ENCODE measurements at places on chromosomes 11 and 22.
A peak's percentile ranks its signal among the peaks of the same experiment; 100 is the strongest.

- no peak for DNase-seq
Observed at GRCh38 chr11:44812971-44813370, 86.2 kb downstream of the TSPAN18 start.

- DNase-seq, result no peak
Observed at GRCh38 chr11:21411104-21411503, 741.7 kb downstream of the NELL1 start.

GRCh38 chr11:128783513-128783912 is 83.6 kb downstream of the KCNJ1 start:
- no peak for DNase-seq

- DNase-seq, result no peak
Observed at GRCh38 chr11:43508511-43508918, 149.8 kb downstream of the TTC17 start.

- no peak for DNase-seq
Observed at GRCh38 chr11:72828081-72828567, 13.9 kb downstream of the ATG16L2 start.

DNA sequence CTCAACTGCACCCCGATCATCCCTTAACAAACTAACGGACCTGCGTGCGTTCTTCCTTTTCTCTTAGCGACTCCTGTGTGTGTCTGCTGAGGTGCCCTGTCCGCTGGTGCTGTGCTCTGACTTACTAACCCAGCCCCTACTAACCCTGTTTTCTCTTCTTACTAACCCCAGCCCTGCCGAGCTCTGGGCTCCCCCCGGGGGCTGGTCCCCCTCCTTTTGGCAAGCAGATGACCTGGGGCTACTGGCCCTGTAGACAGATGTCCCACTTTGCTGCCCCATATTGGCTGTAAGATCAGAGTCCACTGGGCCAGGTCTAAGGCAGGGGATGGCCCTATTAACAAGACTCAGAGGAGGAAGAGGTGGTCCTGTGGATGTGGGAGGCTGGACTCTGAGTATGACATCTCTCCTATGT is 14.7 kb downstream of the MIAT start:
- DNase-seq, result no peak

DNA sequence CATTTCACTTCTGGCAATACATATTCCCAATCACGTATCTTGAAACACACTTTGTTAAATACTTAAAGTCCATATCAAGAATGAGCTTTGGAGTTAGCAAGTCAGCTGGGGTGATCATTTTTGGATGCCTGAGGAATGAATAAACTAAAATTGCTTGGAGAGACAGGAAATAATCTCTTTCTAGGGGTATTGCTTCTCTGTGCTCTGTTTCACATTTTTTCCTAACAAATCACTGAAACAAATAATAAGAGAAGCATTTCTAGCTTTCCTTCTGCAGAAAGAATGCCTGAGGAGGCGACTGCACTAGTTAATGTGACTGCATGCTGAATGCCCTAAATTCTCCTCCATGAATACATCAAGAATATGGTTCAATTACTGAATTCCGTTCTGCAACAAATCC is 541.4 kb upstream of the CCDC90B start:
- no peak for DNase-seq

DNA sequence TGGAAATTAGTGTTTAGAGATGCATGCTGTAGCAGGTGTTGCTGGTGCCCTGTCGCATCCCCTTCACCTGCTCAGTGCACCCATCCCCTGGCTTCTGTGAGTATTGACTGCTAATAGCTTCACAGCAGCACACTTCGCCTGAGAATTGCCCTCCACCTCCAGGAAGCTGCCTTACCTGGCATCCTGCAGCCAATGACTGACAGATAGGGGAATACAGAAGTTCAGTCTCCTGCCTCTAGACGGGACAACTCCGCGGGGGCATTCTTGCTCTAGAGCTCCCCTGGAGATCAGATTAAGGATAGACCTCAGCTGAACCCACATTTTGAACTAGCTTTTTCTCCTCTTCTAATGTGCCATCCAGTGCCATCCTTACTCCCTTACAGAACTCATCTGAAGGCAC is 9.3 kb upstream of the CD3E start:
- no peak for DNase-seq

DNA sequence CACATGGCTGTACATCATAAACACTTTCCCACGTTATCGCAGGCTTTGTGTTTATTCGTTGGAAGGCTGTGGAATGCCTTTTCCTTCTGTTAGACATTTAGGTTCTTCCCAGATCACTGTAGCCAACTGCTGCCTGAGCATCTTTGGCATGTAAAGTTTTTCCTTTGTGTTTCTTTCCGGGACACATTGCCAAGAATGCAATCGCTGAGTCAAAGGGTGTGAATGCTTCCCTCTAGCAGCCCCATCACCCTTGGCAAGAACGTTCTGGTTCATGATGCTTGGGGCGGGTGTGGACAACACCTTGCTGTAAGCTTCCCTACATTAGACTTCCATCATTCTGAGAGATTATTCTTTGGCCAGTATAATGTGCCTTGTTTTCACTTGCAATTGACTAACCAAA is 136.2 kb downstream of the OSBP2 start:
- no peak for DNase-seq

DNA sequence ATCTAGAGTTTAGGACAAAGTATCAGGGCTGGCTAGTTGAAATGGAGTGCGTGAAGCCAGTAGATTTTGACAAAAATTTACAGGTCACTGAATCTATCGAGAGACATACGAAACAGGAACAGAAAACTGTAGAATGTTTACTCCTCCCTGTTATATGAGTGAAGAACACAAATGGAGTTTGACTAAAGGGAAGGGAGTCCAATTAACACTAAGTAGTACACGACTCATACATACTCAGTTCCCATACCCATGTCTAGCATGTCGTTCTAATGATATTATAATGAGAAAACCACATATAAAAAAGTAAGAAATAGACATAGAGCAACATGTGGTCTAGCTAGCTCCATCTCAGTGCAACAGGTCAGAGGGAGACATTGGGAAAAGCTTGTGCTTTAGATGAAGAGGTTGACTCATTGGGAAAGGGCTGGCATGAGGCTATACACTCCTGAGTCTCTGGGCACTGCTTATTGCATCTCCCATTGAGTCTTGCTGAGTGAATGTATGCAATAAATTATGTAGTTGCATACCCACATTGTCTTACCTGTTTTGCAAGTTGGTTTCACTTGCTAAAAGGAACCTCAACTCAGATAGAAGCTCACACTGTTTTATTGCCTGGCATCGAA is 43.5 kb downstream of the CD44 start:
- DNase-seq, result no peak

DNA sequence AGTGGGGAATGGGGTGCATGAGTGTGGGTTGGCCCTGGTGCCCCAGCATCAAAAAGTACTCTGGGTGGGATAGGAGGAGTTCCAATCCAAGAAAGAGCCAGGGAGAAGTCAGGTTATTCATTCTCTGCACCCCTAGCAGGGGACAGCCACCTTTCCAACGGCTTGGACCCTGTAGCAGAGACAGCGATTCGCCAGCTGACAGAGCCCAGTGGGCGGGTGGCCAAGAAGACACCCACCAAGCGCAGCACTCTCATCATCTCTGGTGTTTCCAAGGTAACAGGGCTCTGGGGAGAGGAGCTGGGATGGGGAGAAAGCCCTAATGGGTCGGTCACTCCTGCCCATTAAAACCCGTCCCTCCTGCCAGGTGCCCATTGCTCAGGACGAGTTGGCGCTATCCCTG is 6.6 kb downstream of the C2CD2L start:
- DNase-seq, result no peak

GRCh38 chr22:43002202-43002586 is 12.8 kb downstream of the PACSIN2 start:
- peak; percentile 38 for DNase-seq

DNA sequence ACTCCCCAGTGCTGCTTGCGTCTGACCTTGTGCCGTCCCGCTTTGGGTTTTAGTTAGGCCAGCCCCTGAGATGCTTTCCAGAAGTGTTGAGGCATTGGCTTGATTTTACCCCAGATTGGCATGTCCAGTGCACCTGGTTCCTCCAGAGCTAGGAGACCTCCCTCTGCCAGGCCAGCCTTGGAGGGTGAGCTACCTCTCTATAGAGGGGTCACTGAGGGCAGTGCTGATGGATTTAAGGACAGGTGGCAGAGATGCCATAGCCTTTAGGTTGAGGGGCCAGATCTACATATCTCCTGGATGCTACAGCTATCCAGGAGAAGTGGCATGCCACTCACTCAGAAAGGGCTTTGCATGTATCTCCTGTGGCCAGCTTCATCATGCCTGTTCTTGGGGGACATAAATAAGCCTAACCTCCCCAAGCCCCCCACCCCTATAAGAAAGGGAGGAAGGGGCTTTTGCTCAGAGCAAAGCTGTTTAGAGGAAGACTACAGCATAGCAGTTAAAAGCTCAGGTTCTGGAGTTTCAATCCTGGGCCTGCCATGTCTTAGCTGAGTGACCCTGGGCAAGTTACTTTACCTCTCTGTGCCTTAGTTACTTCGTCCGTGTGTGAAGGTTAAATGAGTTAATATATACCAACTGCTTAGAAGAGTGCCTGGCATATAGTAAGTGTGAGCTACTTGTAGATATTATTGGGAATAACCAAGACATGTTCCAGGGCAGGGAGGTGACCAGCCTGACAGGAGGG is 6.4 kb downstream of the UBE2L3 start:
- DNase-seq, result no peak

DNA sequence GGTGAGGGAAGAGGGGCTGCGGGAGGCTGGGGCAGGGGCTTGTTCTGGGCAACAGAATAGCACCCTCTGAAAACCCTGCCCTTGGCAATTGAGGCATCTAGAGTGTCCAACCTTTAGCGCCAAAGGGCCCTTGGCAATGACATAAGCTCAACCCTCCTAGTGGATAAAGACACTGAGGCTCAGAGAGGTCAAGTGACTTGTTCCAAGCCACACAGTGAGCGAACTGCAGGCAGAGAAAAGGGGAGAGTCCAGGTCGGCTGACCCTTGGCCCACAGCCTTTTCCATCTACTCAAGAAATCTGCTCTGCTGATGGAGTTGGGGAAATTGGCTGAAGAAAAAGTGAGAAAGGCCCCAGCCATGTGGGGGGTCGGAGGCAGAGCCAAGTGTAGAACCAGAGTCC is 2.9 kb downstream of the SEC14L2 start:
- no peak for DNase-seq

DNA sequence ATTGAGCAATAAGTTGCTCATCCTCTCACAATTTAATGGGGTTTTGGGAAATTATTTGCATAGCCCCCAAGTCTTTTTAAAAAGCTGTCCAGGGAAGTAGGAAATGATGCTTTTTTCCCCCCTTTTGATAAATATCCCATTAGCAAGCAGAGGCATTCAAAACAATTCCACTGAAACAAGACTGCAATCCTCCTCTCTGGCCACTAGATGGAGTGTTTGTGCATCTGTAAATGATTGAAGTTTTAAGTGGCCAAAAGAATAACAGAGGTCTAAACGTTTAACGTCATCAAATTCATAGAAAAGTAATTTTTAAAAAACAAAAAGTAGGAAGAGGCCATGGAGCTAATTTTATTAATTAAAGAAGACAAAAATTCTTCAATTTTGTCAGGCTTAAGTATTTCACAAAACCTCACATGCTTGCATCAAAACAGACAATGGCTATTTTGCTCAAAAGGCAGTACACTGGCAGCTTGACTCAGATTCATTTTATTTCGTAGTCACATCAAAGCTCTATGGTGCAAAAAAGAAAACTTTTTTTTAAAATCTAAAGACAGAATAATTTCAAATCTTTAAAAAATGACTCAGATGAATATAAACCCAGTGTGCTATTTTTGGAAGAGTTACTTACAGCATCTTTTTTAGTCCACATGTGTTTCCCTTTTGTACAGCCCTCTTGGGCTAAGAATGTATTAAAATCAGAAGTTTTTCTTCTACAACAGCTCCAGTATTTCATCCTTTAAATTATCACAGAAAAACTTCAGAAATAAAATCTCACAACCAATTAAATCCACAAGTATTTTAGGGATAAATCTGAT is 17.8 kb downstream of the CHORDC1 start:
- no peak for DNase-seq

DNA sequence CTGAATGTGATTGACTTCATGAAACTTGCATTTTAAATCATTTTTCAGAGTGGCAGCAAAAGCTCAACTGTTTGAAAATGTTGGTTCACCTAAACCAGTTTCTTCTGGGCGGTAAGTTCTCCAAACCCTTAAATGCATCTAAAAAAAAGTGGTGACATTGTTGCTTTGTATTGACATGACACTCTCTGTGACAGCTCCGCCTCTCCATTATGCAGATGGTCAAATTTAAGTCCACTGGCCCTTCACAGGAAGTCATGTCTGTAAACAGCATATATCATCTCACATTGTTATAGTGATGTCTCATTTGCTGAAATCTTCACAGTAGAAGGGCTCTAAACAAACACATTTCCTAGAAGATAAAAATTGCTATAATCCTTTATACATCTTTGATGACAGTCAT is 150.7 kb downstream of the PGR start:
- DNase-seq, result no peak

DNA sequence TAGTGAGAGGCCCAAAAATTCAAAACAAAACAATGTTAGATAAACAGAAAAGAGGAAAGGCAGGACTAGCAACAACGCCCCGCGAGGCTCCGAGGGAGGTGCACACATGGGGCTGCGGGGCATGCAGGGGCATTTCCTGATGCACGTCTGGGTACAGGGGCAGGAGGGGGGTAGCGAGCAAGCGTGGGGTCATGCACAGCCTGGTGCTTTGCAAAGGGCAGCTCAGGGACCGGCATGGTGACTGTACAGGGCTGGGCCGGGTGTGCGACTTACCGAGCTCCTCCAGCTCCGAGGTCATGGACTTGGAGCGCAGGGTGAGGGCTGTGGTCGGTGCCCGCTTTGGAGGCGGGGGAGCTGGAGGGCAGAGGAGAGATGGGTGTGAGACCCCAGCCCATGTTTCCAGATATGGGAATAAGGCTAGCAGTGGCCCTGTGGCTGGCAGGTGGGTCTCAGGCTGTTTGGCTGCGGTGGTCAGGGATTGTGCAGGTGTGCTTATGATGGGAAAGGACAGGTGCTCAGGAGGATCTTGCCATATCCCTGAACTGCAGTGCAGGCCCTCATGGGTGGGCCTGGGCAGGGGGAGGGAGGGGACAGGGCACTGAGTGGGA is 103.7 kb downstream of the CTTN start:
- DNase-seq, result no peak

DNA sequence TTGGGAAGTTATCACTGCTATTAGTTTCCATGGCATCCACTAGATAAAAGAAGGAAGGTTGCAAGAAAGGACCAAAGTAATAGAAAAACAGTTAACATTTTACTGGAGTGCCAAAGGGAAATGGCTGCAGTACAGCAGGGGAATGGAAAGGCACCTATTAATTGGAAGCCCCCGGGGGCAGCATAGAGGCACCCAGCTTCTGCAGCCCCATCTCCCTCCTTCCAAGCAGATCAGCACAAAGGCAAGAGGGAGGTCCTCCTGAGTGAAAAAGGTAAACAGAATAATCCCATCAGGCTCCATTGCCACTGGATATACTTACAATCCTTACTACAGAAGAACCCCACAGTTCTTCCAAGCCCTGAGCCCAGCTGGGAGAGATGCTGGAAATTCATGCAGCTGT is 887.1 kb downstream of the DLG2 start:
- DNase-seq, result no peak

GRCh38 chr11:86398106-86398505 is 23.4 kb downstream of the CCDC81 start:
- DNase-seq, result no peak
